Occipital lobe (tissue), 3 donors: ENCODE measurements at places on chromosomes 7 and 10. TPM values are rescaled to one million over a fixed set of nuclear protein-coding genes. Genes with fewer than 3 reads are reported as not detected.

GPR22 gene
- 226 TPM for total RNA-seq

AKR1C1 gene
- total RNA-seq, result 36.8 TPM

PRSS37 gene
- total RNA-seq, result not detected

SAP25 gene
- not detected for total RNA-seq

DNA sequence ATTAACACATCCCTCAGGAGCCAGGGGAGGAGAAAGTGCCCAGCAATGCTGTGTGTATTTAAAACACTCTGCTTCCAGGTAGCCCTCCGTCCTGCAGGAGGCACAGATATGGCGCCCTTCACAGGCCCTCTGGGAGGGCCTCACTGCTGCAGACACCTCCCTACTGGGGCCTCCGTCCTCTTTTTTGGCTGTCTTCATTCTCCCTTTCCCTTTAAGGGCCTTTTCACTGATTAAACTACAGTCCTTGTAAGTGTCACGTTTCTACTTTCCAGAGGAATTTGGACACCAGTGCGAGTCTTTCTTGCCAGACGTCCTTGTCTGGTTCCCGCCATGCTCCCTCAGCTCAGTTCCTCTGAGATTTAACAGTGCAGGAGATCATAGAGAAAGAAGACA, 39.7 kb upstream of the MKRN1 start:
- DNase-seq, result no peak

DNA sequence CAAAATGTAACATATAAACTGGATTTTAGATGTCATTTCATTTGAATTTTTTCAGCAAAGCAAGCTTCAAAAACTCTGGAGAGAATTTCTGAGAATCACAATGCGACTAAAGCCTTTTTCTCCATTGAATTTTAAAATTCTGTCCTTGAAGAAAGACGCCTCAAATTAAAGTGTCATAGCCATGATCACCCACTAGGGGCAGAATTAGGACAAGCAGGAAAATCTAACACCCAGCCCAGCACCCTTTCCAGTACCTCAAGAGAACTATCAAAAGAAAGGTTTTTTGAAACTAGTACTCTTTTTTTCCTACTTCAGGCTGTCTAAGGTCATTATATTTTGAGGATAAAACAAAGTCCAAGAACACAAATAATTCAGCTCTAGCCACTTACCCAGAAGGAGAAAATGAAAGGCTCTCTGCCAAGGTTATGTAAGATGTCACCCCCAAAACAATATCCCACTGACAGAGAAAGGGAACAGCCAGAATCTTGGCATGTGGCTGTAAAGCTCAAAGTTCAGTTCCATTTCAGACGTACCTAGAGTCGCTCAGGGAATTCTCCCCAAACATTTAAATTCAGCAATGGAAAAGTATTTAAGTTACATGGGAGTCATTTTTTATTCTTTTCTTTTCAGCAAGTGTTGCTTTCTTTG, 299.4 kb downstream of the SNX13 start:
- no peak for DNase-seq

DNA sequence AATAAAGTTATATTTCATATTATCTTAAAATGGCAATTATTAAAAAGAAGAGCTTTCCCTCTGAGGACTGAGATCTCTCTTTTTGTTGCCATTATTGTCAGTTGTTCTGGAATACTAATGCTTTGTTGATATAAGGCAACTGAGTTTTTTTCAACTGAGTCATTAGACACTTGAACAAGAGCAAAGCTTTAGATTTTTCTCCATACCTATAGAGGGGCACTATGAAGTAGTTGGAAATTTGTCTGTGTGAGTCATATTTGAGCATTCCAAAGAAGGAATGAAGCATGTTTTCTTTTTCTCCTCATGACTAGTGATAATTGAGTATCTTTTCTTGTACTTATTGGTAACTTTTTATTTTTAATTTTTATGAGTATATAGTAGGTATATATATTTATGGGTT, 24.5 kb downstream of the RPA3 start:
- no peak for DNase-seq

- DNase-seq, result no peak
These were observed 396.2 kb downstream of the LRMDA start for GRCh38 chr10:75827587-75828021.

DNA sequence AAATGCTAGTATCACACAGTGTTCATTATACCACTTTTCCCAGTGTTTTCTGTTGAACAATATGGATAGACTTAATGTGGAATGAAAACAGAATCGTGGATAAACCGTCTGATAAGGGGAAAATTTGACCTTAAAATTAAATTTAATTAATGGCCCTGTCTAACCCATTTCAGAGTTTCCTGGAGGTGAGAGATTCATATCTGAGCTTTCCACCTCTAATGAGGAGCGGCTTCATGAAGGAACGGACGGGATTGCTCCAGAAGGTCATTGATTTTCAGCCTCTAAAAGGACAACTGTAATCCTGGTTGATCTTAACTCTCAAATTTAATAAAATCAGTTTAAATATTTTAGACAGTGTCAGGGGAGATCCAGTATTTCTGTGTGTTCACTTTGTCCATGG, 874.9 kb downstream of the GRID1 start:
- no peak for DNase-seq
